GM13977 (cell line): ENCODE measurements at places on chromosomes 12 and 14.
A peak's percentile ranks its signal among the peaks of the same experiment; 100 is the strongest.

DNA sequence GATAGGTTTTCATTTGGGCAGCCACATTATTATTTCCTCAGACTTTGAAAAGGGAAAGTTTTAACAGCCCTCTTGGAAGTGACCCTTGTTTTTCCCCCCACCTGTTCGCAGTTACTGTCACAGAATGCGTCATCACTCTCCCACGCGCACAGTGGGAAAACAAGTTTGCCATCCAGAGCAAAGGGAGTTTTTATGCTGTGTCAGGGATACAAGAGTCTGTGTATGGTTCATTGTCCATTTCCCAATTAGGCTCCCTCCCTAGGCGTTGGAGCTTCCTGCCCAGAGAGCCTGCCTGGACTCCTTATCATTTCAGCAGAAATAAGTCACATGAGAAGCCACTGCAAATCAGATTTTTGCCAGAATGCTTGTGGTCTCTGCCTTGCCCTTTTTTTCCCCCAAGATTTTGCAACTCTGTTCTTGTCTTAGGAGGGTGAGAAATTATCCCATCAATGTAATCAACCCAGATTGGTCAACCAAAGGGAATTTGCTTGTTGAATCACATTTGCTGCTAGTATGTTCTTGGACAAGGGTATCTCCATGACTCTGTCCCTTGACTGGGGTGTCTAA lies 104.1 kb downstream of the IGF1 start:
- no peak for DNase-seq

DNA sequence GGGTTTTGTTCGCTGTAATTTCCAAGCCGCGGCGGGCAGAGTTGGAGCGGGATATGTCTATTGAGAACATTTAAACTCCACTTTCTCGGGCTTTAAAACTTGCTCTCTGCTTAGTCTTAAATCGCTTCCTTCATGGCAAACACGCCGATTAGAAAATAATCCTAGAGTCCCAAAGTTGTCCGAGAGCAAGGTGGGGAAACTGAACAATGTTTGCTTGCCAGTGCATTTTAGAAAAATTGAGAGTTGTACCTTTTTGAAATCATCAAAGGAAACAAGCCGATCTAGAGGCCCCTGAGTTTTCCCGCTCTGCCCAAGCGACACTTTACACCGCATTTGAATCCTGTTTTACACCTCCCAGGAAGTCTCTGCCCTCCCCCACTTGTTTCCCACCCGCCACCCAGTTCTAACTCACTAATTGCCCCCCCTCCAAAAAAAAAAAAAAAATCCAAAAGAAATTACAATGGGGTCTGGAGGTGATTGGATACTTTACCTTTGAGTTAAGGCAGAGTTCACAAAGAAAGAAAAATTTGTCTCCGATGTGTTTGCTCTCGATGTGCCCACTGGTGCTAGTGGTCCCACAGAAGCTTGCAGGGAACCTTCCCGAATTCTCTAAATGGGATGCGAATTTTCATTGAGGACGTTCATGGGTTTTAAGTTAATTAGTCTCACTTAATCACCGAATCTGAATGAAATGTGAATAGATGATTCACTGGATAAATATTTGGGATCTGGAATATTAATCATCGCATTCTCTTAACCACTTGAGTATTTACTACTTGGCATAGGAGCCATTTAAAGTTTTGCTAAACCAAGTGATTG lies 2.3 kb downstream of the HMGA2 start:
- DNase-seq = no peak

GRCh38 chr12:122480753-122481152 lies 20.0 kb downstream of the ZCCHC8 start:
- no peak for DNase-seq

DNA sequence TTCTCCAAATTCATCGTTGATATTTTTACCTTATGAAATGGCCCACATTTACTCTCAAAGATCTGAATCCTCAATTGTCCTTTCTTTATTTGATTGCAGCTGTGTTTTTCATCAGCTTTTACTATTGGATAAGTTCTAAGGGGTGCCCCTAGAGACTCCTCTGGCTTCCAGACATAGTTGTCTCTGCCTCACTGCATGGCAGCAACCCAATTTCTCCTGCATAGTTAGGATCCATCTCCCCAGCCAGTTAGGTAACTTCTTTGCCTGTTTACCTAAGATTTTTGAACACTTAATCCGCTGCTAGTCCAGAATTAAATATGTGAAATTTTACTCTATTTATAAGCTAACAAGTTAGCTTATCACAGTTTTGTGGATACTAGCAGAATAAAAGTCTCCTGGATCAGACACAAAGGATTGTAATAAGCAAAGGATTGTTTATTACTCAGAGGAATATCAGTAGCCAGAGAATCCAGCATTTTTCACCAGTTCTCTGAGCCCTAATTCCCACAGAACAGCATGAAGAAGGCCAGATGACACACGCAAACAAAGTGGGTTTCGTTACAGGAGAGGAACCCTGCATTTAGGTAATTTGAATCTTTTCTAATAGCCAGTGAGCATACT lies 101.1 kb downstream of the BBS10 start:
- DNase-seq = no peak

DNA sequence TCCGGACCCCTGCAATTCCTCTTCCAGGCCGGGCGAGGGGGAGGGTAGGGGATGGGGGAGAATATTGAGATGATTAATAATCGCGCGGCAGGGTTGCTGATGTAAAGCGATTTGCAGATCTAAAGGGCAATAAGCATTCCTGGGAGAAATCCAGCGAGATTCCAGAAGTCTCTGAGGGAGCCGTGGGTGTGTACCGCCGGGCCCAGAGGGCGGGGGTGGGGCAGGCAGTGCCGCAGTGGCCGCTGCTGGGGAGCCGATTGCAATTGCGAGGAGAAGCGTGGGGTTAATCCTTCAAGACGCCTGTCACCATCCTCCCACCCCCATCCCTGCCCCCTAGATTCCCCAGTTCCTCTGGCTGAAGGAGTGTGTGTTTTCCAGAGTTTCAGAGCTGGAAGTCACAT lies 16.4 kb downstream of the FOS start:
- DNase-seq = no peak

DNA sequence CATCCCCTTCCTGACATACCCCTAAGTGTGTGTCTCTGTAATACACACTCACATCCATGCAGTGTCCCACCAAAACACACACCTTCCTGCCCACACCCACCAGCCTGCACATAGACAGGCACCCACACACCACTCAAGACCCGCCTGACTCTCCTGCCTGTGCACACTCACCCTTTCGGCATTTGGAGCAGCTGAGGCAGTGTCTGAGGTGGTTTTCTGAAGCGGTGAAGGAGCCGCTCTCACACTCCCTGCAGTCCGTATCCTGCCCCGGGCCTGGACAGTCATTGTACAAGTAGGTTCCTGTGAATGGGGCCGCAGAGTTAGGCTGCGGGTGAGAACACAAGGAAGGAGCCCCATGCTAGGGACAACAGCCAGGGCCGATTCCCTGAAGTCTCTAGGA lies 8.3 kb downstream of the TNFRSF1A start:
- no peak for DNase-seq

GRCh38 chr12:43309959-43310358 lies 242.0 kb downstream of the ADAMTS20 start:
- DNase-seq = no peak

DNA sequence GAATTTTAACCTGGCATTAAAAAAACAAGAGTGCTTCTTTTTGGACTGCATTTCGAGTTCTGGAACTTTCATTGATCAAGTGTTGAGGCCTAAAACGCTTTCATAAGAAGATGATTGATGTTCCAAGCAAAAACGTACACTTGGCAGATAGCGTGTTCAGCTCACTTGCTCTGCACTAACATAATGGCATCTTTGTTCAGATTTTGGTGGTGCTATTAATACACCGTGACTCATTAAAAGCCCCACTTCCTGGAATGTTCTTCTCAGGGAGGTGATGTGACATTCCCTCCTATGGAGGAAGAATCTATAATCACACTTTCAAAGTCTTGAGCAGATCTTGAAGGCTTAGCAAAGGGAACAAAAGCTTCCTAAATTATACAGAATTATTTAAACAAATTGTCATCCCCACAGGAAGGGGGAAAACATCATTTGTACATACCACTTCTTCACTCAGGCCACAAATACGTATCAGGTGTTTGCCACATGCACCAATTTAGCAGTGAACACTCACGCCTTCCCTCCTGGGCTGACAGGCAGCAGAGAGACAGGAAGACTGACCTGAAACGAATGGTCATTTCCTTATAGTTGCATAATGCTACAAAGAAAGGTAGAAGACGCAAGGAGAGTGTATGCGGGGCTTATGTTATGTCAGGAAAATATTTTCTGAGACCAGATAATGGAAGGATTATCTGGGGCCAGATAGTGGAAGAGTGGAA lies 15.4 kb downstream of the HSP90AA1 start:
- DNase-seq = no peak

GRCh38 chr14:64541261-64541971 lies 875 bp downstream of the HSPA2 start:
- no peak for DNase-seq

- DNase-seq = no peak
Observed at GRCh38 chr12:10001171-10001776, 2.4 kb upstream of the CLEC1B start.

GRCh38 chr12:4630262-4630661 lies 18.6 kb downstream of the AKAP3 start:
- no peak for DNase-seq

DNA sequence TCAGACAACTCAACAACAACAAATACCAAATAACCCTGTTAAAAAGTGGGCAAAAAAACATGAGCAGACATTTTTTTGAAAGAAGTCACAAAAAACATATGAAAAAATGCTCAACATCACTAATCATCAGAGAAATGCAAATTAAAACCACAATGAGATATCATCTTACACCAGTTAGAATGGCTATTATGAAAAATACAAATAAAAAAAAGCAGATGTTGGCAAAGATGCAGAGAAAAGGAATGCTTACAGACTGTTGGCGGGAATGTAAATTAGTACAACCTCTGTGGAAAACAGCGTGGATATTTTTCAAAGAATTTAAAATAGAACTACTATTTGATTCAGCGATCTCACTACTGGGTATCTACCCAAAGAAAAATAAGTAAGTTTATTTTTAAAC lies 114.0 kb downstream of the SLC38A4 start:
- no peak for DNase-seq

DNA sequence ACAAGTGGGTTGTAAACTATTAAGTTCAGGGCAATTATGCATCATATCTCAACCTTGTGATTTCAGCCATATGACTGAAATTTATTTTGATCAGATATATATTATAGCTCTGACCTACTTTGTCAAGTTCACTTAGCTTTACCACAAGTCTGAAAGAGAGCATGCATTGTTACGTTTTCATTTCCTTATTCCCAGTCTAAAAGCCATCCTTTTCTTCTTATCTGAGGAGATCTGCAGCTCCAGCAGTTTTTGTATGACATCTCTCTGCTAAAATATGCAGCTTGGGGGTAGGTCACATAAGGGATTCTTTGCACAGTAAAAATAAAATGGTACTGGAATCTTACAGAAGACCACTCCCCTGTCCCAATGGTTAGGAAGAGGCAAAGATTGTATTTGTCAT lies 1682.8 kb upstream of the FLRT2 start:
- DNase-seq = no peak

- peak; percentile 67 for DNase-seq
Observed at GRCh38 chr12:68240975-68241374, 12.4 kb downstream of the IL22 start.

DNA sequence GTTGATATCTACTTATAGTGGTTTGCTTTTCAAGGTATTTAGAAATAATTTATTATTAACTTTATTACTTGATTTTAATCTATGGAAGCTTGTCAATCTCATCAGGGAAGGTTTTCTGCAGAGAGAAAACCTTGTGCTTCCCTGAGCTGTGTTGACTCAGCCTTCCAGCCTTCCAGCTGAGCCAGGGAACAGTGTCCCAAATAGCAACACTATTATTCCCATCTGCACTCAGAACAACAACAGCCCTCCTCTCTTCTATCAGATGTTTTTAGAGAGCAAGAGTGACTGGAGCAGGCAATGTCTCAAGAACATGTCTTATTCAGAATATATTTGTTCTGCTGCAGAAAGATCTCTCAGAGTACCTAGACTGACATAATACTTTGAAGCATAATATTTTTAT lies 389.9 kb upstream of the GARIN6 start:
- DNase-seq = no peak

DNA sequence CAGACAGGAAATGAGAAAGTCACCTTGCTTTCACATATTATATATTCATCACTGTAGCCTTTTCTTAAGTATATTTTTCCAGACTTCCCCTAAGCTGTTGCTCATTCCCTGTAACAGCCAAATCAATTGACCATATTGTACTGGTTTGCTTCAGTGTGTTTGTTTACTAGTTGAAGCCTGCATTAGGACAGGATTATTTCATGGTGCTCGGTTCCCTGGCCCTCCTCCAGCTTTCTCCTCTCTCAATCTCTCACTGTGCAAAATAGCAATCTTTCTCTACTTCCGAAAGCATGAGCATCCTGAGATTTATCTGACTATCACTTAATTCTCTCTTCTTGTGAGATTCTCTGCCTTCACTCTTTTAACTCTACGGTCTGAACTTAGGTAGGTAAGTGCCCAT lies 2.4 kb downstream of the SLC35F4 start:
- no peak for DNase-seq
